B cell (primary cell): ENCODE measurements at places on chromosomes 5 and 9. TPM values are rescaled to one million over a fixed set of nuclear protein-coding genes. Genes with fewer than 3 reads are reported as not detected.

DNA sequence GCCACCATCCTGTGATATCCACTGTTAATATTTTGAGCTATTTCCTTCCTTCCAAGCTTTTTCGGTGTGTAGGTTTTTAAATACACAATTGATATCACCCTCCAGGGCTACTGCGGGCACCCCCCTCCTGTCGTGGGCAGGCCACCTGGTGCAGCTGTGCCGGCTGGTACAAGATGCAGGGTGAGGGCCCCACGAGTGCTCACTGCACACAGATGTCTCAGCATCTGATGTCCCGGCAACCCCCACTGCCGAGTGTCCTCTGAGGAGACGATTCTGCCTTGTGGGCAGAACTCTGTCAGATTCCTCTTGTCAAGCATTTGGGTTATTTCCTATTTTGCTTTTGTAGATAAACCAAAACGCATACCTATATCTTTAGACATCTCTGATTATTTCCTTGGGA, 25.1 kb downstream of the CACNA1B start:
- no peak for DNase-seq

- no peak for DNase-seq
Measured at GRCh38 chr9:34958411-34958982, 412 bp downstream of the PHF24 start.

DNA sequence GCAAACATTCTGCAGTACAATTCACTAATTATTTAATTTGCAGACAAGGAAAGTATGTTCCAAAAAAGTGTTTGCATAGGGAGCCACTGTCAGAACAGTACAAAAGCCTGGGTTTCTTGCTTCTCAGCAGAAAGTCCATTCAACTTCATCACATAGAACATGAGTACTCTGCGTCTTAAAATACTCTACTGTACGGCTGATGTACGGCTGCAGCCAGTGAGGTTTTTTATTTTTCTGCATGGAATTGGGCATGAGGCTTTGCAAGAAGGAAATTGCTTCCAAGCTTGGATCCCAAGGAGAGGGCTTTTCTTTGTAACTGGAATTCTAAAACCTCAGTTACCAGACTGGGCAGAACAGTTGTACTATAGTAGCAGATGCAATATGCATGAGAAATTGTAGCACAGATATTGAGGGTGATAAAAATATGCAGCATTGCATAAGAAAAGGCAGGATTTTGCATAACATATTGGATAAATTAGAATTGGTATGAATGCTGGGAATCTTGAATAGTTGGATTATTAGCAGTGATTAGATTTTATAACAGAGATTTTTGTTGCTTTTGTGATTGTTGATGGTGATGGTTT, 178.1 kb upstream of the CDH9 start:
- DNase-seq, result no peak

Gene DMGDH
- total RNA-seq, result 0.47 and 0.87 TPM in 2 replicates

GRCh38 chr5:109907189-109907588, 217.5 kb downstream of the MAN2A1 start:
- no peak for DNase-seq

DNA sequence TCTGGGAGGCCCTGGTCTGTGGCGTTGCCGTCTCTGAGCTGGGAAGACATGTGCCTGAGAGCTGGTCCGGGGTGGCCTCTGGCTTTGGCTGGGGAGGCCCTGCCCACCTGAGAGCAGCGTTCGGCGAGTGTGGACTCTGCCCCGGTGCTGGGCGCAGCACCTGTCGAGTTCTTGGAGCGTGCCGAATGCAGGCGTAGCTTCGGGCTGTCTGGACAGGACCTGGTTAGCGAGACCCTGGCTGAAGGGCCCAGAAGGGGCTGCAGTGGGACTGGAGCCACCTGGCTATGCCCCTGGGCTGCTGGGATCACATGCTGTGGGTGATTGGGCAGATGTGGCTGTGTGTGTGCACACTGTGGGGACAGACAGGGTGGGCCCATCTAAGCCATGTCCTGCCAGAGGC, 56.5 kb downstream of the RXRA start:
- no peak for DNase-seq

GRCh38 chr9:16572005-16572734, 298.3 kb downstream of the BNC2 start:
- DNase-seq, result no peak

Gene IFNA2
- not detected in 2 replicates for total RNA-seq

Gene PCDHA1
- not detected in 2 replicates for total RNA-seq

DNA sequence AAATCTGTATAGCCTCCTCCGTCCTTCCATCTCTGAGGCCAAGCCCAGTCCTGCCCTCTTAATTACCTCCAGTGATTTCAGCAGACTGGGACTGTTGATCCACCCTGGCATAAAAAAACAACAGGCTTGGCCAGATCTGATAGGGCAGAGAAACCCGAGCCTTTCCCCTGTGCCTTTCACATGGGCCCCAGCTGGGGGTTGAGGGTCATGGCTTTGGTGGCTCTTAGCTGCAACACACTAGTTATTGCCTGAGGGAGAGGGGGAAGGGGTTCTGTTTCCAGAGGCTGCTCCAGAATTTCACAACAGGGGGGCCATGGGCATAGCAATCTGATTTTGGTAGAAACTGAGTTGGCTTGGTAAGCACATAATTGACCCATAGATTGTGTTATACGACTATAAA, 21.2 kb upstream of the PANK3 start:
- no peak for DNase-seq

Gene ZBTB26
- total RNA-seq, result 16.4 and 17.2 TPM in 2 replicates
